ENCODE measurements at places on chromosomes 2 and 18. TPM values are rescaled to one million over a fixed set of nuclear protein-coding genes. Genes with fewer than 3 reads are reported as not detected.

CEP68 gene
- 11.7 TPM for polyA plus RNA-seq

ANKRD44 gene
- 12.4 TPM for polyA plus RNA-seq

PSMA8 gene
- not detected for polyA plus RNA-seq

ALPP gene
- polyA plus RNA-seq = not detected

FOXI3 gene
- polyA plus RNA-seq = not detected

SP140 gene
- polyA plus RNA-seq = 0.29 TPM

MAP4K3 gene
- polyA plus RNA-seq = 24.7 TPM

RTP5 gene
- polyA plus RNA-seq = not detected

SLC40A1 gene
- polyA plus RNA-seq = 0.47 TPM

KLHL41 gene
- polyA plus RNA-seq = 0.17 TPM

MGAT4A gene
- polyA plus RNA-seq = not detected

POU3F3 gene
- not detected for polyA plus RNA-seq

PMAIP1 gene
- polyA plus RNA-seq = 6.8 TPM

DNER gene
- polyA plus RNA-seq = 0.02 TPM

FER1L5 gene
- 0.09 TPM for polyA plus RNA-seq

TMEM178A gene
- polyA plus RNA-seq = 2.0 TPM

TMEFF2 gene
- 0.25 TPM for polyA plus RNA-seq

DSC3 gene
- not detected for polyA plus RNA-seq

LHCGR gene
- polyA plus RNA-seq = not detected

LIPG gene
- 0.25 TPM for polyA plus RNA-seq

VAPA gene
- polyA plus RNA-seq = 301 TPM

ZNF385B gene
- polyA plus RNA-seq = 0.22 TPM

CYP27A1 gene
- 26.8 TPM for polyA plus RNA-seq

TMEM200C gene
- not detected for polyA plus RNA-seq

DSG4 gene
- polyA plus RNA-seq = not detected
